ENCODE measurements at places on chromosomes 5 and 9.

GRCh38 chr9:112180387-112180881 lies 5.3 kb upstream of the SUSD1 start:
- no peak for DNase-seq

GRCh38 chr5:54624805-54625568 lies 107.4 kb downstream of the SNX18 start:
- no peak for DNase-seq

GRCh38 chr5:30908356-30908755 lies 285.1 kb upstream of the CDH6 start:
- no peak for DNase-seq

- no peak for DNase-seq
Measured at GRCh38 chr5:66306105-66306843, 162.2 kb downstream of the SREK1 start.

GRCh38 chr5:90886381-90886780 lies 327.8 kb downstream of the ADGRV1 start:
- no peak for DNase-seq

DNA sequence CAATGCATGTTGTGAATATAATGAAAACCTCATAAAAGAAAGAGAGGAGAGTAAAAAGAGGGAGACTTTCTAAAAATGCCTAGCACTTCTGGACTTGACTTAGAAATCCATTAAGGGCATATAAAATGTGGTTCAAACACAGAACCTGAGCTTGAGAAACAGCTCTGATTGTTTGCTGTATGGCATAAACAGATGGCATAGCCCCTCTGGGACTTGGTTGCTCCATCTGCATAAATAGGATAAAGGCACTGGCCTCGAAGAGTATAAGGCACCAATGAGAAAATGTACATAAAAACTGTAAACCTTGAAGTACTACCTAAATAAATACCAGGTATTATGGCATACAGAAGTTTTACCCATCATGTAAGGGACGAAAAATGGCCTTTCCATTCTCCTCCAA lies 23.8 kb downstream of the MRPS27 start:
- DNase-seq = no peak

DNA sequence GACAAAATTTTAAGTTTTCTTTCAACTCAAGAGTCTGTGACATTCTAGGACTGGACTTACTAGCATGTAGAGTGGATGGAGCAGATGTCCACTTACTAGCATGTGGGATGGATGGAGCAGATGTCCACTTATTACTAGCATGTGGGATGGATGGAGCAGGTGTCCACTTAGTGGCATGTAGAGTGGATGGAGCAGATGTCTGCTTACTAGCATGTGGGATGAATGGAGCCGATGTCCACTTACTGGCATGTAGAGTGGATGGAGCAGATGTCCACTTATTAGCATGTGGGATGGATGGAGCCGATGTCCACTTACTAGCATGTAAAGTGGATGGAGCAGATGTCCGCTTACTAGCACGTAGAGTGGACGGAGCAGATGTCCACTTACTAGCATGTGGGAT lies 2.4 kb downstream of the SLC36A1 start:
- DNase-seq = no peak

GRCh38 chr9:124347968-124348358 lies 67.3 kb downstream of the PSMB7 start:
- no peak for DNase-seq

DNA sequence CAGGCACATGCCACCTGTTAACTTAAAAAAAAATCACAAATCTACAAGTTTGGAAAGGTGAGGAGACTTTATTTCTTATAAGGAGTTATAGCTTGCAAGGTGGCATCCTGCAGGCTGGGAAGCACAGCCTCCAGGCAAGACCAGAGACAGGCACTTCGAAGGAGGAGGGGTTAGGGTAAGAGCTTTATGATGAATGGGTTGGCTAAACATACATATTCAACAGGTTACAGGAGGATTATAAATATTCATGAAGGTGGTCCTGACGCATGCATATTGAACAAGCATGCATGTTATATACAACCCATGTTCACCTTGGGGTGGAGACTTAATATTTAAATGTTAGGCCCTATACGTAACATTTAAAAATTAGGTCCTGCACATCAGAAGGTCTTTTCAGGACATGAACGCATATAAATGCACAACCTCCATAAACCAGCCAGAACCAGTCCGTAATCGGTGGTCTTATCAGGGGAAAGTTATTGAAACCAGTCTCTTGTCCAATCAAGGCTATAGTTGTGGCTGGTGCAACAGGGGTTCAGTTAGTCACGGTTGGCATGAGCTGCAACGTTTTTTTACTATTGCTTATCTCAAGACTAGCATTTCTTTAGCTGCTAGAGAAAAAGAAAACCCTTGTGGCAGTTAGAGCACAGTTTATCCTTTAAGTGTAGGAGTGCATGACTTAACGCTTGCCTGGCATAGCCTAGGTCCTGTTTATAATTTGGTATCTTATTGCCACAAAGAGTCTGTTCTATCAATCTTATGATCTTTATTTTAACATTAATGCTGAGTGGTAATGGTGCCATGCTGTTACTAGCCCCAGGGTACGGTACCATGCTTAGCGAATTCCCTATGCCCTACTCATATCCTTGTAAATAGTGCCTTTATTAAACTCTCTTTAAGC lies 72.7 kb downstream of the C9orf57 start:
- DNase-seq = no peak

DNA sequence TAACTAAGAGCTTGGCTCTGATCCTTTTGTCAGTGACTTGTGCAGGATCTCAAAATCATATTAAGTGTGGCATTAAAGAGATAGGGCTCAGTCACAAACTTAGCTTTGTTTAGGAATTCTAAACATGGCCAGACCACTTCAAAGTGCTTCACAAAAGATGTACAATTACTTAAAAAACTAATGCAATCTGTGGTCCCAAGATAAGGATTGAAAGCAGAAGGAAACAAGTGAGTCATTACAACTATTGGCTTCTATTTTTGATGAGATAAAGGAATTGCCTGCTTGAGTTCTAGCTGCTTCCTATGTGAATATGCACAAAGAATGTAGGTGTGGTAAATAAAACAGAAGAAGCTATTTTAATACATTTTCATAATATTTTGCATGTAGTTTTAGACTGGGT lies 44.9 kb upstream of the SLC12A2 start:
- DNase-seq = no peak

GRCh38 chr9:7103367-7103766 lies 345.6 kb downstream of the KDM4C start:
- no peak for DNase-seq

DNA sequence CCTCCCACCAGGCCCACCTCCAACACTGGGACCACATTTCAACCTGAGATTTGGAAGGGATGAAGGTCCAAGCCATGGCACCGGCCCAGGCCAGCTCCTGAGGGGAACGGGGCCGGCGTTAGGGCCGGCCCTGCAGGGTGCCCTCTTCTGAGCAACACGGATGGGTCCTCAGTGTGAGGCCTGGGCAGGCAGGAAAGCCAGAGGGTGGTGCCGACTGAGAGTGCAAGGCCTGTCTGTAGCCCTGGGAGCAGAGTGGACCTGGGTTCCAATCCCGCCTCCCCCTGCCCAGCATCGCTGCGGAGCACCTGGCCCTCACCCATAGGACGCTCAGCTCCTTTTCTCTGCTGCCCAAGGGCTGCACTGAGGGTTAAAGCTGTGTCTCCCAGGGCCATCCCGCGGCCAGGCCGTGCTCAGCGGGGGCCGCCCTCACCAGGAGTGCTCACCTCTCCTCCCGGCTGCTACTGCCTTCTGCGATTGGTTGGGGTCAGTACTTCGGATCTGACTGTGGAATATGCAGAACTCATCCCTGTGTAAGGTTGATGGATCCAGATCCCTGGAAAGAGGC lies 44.1 kb upstream of the FCN2 start:
- DNase-seq = no peak

- DNase-seq = no peak
Measured at GRCh38 chr5:140146523-140146842, 20.7 kb downstream of the IGIP start.

GRCh38 chr5:106127341-106127781 lies 1543.4 kb downstream of the EFNA5 start:
- no peak for DNase-seq
